ENCODE measurements at places on chromosomes 16 and 17. TPM values are rescaled to one million over a fixed set of nuclear protein-coding genes. Genes with fewer than 3 reads are reported as not detected.

DNA sequence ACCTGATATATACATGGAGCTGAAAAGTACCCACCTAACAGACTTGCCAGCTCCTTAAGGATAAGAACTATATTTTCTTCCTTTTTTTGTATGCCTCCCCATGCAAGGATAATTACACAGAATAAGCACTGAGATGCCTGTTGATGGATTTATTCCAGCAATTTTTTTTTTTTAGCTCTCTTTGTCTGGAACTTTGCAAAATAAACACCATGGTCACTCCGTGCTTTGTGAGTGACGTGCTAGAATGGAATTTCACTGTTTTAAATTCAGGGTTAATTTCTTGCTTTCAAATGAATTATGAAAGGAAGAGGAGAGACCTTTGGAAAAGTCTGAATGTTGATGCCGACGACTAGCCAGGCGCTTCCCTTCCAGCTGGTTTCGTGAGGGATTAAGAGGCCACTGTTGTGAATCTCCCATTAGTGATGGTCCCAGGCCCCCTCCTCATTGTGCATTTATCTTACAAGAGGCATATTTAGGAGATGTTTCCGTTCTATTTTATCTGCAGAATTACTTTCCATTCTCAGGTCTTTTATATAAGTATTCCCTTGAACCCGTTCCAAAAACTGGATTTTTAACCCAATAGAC lies 529.1 kb downstream of the WWOX start:
- DNase-seq = peak; percentile 51

DNA sequence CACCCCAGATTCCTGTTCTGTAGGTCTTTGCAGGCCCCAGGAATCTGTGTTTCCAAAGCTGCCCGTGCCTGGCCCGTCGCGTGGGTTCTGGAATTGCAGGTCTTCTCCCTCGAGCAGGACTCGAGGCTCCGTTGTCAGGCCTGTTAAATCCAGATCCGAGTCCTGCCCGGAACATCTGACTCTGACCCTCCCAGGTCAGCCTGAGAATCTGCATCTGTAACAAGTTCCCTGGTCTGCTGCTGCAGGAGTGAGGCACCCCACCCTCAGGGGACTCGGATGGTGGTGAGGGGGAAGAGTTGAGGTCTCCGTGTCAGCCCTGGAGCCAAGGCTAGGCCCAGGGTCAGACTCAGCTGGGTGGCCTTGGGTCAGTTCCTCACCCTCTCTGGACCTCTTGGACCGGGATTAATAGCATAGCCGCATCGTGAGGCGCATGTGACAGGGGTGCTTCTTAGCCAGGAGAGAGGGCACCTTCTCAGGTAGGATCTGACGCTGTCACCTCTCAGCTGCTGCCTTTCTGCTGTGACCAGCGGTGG lies 8.8 kb downstream of the SPIRE2 start:
- no peak for DNase-seq

DNA sequence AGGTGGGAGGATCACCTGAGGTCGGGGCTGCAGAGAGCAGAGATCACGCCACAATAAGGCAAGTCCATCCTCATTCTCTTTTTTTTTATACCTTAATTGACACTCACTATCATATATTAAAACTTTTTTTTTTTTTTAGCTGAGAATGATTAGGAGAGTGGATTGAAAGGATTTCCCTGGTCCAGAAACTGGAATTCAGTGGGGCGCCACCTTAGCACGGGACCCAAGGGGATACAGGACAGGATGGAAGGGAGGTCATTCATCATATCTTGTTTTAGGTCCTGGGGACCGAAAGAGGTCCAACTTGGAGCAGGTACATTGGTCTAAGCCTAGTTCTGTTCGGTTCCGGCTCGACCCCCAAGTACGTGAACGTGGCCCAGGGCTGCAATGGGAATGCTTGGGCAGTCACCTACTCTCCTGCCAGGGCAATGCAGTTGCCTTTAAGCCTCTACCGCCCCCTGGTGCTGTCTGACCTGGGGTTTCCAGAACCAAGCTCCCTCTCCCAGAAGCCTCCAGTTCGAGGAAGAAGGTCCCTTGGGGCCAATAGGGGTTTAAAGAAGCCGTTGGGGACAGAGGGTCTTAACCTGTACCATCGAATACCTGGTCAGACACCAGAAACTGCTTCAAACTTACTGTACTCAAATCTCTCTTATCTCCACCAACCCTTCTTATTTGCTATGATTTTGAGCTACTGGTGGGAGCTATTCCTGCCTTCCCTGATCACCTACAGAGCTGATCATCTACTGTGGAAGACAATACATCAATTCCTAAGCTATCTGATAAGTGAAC lies 19.9 kb upstream of the GPATCH8 start:
- DNase-seq = peak; percentile 27

GRCh38 chr17:49528966-49529365 lies 33.9 kb downstream of the NGFR start:
- DNase-seq = no peak

DNA sequence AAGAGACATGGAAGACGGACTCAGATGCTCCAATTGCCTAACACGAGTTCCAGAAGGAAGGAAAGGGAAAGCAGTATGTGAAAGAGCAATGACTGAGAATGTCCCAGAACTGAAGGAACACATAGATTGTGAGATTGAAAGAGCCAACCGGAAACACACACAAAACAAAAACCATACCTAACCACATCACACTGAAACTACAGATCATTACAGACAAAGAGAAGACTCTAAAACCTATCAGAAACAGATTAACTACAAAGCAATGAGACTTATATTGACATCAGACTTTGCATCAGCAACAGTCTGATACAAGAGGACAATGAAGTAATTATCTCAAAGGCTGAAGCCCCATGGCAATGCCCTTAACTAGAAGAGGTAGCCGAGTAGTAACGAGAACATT lies 45.6 kb upstream of the CLEC18B start:
- DNase-seq = no peak

- no peak for DNase-seq
Measured at GRCh38 chr16:86052926-86053325, 154.0 kb downstream of the IRF8 start.

GRCh38 chr17:42773290-42774035 lies at the start of gene VPS25:
TSS of gene VPS25 (plus strand) at chr17:42773449. CDS start at chr17:42773476, 27 bp downstream.
- peak; percentile 90 for DNase-seq

Gene TMEM114
- not detected for total RNA-seq
